ENCODE measurements at places on chromosomes 13 and 19. TPM values are rescaled to one million over a fixed set of nuclear protein-coding genes. Genes with fewer than 3 reads are reported as not detected.

ADPRHL1 gene
- 0.28 TPM for total RNA-seq

ZNF146 gene
- total RNA-seq, result 106 TPM

GRCh38 chr13:73776151-73776785 lies 357.9 kb downstream of the KLF12 start:
- H3K4me1 ChIP-seq, result peaks cover 11% of the 10 kb centered on the region
- no peak overlapping the region for H3K4me3 ChIP-seq
- no peaks in the 10 kb centered on the region for H3K36me3 ChIP-seq

- 0 out of 2 replicates have a peak, but pooled peaks cover 4% of the 10 kb centered on the region for H3K36me3 ChIP-seq
- H3K27ac ChIP-seq, result no peak overlapping the region
- no peaks in the 10 kb centered on the region for H3K27me3 ChIP-seq
- H3K4me3 ChIP-seq, result no peak overlapping the region
These were observed 145.7 kb downstream of the MIPEP start for GRCh38 chr13:23743278-23744076.

DNA sequence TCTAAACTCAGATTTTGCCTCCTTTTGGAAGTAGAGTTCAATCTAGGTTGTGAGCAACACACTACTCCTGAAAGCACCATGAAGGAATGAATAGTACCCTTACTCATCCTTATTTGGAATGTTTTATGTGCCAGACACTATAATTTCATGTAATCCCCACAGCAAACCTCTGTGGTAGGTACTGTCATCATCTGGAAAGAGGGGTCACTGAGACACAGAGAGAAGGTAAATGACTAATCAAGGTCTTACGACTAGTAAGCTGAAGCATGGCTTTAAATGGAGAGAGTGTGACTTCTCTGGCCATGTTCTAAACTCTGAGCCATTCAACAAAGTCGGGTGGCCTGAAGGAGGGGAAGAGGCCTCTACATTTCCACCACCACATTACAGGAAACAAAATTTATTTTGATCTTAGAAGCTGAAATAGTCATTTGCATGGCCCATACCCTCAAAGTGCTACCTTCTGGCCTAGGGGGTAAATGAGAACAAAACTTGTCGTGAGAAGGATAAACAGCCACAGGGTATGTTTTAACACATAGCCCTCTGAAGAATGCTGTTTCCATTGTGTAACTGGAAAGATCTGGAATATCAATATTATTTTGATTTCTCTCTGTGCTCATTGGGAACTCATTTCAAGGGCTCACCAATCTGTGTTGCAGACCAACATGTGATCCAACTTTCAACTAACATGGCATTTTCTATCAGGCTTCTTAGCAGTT lies 180.8 kb upstream of the RFC3 start:
- DNase-seq, result peak; percentile 8
- no peaks in the 10 kb centered on the region for H3K36me3 ChIP-seq
- peaks cover 13% of the 10 kb centered on the region for H3K4me1 ChIP-seq
- no peaks in the 10 kb centered on the region for H3K27me3 ChIP-seq
